ENCODE measurements at places on chromosomes 6 and 20.

- DNase-seq: no peak
Observed at GRCh38 chr20:59802471-59803221, 130.8 kb downstream of the SYCP2 start.

- DNase-seq: no peak
Observed at GRCh38 chr6:161242779-161243693, 30.8 kb downstream of the AGPAT4 start.

GRCh38 chr6:89161326-89162046 is 15.6 kb downstream of the PM20D2 start:
- no peak for DNase-seq

- no peak for DNase-seq
Observed at GRCh38 chr6:160368670-160369069, 20.5 kb downstream of the SLC22A3 start.

DNA sequence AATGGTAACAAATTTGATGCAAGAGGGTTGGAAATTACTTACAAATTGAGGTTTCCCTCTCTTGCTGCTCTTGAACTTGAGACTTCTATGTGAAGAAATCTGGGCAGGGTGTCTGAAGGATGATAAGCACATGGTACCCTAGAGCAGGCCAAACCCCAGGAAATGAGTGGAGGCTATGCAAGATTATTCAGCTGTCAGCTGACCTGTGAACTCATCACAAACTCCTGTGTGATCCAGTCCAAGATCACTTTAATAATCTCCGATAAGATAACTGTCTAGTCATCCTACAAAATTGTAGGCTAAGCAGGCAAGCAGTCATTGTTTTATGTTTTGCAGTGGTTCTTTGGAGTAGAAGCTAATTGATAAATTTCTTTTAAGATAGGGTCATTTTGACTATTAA is 213.1 kb downstream of the BTBD3 start:
- DNase-seq: no peak

DNA sequence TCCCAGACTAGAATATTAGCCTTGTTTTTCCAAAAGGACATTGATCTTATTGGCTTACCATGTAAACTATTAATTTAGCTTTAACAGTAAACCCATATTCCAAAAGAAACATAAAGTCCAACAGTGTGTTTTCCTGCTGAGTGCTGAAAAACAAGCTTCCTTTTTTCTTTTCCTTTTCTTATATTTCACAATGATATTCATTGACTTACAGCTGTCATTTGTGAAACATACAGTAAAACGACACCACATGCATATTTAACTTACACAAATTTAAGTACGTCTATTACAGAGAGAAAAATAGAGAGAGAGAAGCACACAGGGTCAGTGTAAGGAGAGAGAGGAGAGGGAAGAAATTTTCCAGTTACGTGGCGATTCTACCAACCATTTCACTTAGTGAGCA is 543.9 kb upstream of the JARID2 start:
- no peak for DNase-seq

DNA sequence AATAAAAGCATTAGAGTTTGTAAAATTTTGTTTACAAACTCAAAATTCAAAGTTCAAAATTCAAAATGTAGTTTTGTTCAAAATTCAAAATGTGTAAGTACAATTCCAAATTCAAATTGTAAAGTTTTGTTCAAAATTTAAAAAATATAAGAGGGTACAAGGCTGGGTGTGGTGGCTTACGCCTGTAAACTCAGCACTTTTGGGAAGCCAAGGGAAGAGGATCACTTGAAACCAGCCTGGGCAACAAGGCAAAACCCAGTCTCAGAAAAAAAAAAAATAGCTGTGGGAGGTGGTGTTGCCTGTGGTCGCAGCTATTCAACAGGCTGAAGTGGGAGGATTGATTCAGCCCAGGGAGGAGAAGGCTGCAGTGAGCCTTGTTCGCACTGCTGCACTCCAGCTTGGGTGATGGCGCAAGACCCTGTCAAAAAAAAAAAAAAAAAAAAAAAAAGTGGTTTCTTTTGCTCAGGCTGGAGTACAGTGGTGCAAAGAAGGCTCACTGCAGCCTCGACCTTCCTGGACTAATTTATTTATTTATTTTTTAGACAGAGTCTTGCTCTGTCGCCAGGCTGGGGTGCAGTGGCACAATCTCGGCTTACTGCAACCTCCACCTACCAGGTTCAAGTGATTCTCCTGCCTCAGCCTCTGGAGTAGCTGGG is 5.4 kb upstream of the ZBTB12 start:
- no peak for DNase-seq

DNA sequence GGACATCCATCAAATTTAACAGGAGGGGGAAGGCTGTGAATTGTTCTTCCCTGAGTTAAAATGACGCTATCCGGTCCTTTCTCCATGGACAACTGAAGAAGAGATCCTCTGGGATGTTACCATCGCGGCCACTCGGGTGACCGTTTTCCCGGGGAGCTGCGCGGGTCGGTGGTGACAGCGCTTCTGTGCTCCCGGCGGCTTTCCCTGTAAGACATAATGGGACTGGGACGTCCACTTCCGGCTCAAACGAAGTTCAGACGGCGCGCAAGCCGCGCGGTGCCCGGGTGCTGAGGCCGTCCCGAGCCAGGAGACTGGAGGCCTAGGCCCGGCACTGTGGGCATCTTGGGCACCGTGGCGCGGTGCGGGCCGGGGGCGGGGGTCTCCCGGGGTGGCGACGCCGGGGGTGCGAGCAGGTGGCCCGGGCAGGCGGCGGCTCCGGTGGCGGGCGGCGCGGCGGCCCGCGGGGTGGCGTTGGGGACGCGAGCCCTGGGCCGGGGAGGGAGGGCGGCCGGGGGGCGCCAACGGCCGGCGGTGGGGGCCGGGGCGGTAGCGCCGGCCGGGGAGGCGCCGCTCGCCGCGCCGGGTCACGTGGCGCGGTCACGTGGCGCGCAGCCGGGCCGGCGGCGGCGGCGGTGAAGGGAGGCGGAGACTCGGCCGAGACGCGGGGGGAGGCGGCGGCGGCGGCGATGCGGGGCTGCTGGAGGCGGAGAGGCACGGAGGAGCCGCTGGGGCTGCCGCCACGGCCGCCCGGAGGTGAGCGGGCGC is 63.6 kb downstream of the GTF2H5 start:
- peak; percentile 72 for DNase-seq

- DNase-seq: no peak
Observed at GRCh38 chr6:129921169-129921817, 60.2 kb upstream of the TMEM244 start.

DNA sequence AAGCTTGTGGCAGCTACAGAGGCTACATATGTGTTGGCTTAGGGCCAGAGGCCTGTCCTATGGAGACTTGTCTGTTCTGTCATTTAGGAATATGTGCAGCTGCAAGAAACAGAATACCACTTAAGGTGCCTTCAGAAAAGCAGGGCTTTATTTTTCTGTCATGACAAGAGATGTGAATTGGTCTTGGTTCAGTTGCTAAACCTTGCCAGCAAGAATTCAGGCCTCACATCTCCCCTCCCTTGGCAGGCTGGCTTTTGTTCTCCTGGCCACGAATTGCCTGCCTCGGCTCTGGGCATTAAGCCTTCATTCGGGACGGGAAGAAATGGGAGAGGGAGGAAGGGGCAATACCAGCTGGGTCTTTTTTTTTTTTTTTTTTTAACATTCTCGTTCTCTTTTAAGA is 82.4 kb upstream of the TGM3 start:
- DNase-seq: no peak

GRCh38 chr6:83893024-83893423 is 33.5 kb downstream of the CYB5R4 start:
- DNase-seq: no peak

GRCh38 chr6:132391391-132392269 is 9.6 kb downstream of the MOXD1 start:
- no peak for DNase-seq

- no peak for DNase-seq
Observed at GRCh38 chr6:56638760-56639159, 3.9 kb downstream of the DST start.

GRCh38 chr6:13395272-13396237 is 67.2 kb upstream of the TBC1D7 start:
- no peak for DNase-seq

- DNase-seq: no peak
Observed at GRCh38 chr6:17395112-17395511, 1.7 kb downstream of the CAP2 start.

GRCh38 chr6:33073431-33073871 is at the start of gene HLA-DPA1:
HLA-DPA1 (minus strand) TSS chr6:33073649.
- peak; percentile 8 for DNase-seq

GRCh38 chr6:145863988-145864616 is 49.5 kb upstream of the FBXO30 start:
- no peak for DNase-seq

DNA sequence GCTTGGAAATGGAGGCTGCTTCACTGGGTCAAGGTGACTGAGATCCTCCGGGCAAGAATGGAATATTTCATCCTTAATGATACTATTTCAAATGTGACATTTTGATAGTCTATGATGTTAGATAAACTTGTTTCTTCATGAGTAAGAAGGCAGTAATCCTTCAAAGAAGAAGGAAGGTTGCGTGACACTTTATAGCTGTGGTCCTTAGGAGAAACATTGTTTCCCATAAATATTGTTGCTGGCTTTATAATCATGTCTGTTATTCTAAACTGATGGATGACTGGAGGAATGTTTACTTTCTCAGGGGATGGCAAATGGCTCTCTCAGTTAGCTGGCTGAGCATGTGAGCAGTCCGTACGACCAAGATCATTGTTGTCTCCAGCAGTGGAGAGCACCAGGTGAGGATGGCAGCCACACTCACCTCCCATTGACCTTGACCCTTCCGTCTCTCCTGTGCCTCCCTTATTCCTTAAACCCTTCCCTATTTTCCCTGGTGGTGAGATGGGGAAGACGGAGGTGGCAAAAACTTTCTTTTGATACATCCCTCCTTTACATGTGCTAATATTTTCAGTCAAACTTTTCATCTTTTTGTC is 171.2 kb upstream of the OLIG3 start:
- DNase-seq: no peak

- no peak for DNase-seq
Observed at GRCh38 chr20:10519361-10520046, 84.4 kb downstream of the SLX4IP start.

DNA sequence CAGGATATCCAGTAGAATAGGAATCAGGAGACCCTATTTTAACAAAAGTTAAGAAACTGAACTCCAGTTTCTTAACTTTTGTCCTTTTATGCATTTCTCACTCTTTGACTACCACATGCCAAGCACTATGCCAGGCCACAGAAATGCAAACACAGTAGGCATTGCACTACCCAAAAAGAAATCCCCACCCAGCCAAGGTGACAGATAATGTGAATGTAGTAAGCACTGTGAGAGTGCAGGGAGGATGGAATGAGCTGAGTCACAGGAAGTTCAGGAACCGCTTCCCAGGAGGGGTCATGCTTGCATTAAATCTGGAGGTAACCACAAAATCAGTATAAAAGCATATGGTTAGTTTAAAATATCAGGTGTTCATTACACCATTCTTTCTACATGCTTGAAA is 20.1 kb upstream of the FAM83C start:
- no peak for DNase-seq

DNA sequence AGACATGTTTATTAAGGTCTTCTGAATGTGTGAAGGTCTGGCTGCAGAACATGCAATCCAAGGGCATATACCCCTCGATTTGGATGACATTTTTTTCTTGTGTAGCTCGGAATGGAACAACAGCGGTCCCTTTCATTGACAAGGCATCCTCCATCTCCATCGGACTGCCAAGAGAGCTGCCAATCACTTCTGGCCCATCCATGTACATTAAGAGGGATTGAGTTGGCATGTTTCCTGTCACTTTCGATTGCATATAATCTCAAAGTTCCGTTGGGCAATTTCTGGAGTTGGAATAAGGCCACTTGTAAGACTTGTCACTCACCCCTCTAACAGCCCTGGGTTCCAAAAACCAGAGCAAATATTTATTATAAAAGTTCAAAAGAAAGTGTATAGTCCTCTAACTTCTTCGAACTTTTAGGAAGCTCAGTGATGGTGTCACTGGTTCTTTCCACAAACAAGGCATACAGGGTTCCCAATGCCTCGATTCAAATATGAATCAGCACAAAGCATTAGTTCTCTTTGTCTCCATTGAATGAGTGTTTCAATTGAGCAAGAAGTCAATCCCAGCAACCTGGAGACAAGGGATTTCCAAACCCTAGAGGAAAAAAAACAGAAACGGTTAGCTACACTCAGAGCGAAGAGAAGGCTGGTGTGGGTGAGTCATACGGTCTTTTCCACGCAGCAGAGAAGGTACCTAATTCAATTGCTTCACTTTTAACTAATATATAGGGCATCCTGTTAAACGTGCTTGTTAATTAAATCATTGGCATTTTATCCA is 10.9 kb downstream of the ZNF217 start:
- DNase-seq: peak; percentile 35

DNA sequence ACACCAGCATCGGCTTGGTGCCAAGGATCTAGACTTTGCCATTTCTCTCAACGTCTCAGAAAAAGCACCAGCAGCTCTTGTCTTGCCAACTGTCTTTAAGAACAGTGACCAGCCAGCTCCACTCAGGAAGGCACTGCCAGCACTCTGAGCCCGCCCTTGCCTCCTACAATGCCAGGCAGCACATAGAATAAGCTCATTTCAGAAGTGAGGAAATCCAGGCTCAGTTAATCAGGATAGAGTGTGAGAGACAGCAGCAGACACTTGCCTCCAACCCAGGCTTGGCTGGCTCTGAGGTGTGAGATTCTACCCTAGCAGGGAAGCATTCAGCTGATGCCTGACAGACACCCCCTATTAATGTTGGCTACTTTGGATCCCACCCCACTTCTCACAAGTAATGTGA is 4.3 kb upstream of the SYNDIG1 start:
- DNase-seq: no peak

GRCh38 chr20:364905-365794 is 15.4 kb upstream of the TRIB3 start:
- no peak for DNase-seq

DNA sequence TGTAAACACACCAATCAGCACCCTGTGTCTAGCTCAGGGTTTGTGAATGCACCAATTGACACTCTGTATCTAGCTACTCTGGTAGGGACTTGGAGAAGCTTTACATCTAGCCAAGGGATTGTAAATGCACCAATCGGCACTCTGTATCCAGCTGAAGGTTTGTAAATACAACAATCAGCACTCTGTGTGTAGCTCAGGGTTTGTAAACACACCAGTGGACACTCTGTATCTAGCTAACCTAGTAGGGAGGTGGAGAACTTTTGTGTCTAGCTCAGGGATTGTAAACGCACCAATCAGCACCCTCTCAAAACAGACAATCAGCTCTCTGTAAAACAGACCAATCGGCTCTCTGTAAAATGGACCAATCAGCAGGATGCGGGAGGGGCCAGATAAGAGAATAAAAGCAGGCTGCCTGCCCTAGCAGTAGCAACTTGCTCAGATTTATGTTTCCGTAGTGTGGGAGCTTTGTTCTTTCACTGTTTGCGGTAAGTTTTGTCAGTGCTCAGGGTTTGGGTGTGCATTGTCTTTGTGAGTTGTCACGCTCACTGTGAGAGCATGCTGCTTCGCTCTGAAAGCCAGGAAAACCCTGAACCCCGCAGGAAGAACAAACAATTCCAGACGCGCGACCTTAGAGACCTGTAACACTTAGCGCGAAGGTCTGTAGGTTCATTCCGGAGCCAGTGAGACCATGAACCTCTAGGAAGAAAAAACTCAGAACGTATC is 37.0 kb downstream of the RIOK1 start:
- DNase-seq: no peak

DNA sequence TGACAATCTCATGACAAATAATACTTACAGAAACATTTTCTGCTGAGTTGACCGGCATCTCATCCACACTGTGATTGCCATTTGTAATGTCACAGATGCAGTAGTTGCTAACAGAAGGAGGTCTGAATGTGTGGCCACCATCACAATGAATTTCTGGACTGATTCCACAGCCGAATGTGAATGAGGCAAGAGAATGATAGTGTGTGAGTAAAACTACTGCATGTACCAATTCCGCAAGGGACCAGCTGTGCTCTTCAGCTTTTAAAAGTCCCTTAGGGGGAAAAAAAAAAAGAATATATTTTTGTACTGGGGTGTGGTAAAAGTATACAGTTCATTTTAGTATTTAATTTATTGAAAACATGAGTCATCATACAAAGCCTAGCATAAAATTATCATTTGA is 96.2 kb downstream of the SESN1 start:
- DNase-seq: no peak

Data from activated CD4-positive, alpha-beta T cell treated with anti-CD3 and anti-CD28 coated beads, Interleukin-2, amount 50 U/mL, for 1 hour (primary cell).